Ovary (tissue), 10 donors: ENCODE measurements at places on chromosomes 12 and 14.

- no peak for DNase-seq
Observed at GRCh38 chr14:93010130-93010499, 87.2 kb downstream of the CHGA start.

DNA sequence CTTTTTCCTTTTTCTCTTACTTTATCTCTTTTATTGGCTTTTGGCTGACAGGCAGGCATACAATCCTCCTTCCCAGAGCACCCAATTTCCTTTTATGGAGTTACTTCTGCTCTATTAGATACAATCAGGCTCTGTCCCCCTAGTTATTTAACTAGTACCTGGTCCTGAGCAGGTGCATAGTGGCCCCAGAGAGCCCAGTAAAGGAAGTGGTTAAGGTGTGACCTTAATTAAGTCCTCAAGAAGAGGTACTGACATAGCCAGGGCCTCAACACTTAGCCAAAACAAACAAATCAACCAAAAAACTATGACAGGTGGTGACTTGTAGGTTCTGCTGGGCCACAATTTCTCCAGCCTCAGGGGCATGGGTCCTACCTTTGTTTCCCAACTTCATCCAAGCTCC is 82.9 kb downstream of the CCDC60 start:
- DNase-seq = no peak

DNA sequence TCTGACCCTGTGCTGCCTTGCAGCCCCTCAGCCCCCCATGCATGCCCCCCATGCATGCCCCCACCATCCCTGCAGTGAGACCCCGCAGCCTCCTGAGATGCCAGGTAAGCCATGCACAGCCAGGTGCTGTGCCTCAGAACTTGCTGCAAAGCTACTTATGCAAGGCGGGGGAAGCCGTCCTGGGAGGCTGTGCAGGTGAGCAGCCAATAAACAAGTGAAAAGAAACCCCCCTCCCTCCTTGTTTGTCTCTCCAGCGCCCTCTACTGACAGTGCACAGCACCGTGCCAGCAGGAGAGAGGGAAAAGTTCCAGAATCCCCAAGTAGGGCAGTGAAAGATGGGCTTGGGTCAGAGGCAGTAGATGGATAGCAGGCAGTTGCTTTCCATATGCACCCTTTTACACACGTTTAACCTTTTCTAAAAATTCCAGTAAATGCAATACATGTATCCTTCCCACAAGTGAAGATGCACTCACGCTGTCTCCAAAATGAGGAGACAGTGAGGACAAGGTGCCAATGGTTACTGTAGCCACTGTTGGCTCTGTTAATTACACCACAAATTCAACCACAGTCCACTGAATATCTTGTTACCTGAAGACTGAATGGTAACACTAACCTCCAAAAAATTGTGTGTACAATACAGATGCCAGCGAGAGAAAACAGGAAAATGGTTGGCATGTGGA is 18.0 kb downstream of the TNFAIP2 start:
- DNase-seq = no peak

- no peak for DNase-seq
Observed at GRCh38 chr12:60194678-60195077, 598.8 kb downstream of the SLC16A7 start.

DNA sequence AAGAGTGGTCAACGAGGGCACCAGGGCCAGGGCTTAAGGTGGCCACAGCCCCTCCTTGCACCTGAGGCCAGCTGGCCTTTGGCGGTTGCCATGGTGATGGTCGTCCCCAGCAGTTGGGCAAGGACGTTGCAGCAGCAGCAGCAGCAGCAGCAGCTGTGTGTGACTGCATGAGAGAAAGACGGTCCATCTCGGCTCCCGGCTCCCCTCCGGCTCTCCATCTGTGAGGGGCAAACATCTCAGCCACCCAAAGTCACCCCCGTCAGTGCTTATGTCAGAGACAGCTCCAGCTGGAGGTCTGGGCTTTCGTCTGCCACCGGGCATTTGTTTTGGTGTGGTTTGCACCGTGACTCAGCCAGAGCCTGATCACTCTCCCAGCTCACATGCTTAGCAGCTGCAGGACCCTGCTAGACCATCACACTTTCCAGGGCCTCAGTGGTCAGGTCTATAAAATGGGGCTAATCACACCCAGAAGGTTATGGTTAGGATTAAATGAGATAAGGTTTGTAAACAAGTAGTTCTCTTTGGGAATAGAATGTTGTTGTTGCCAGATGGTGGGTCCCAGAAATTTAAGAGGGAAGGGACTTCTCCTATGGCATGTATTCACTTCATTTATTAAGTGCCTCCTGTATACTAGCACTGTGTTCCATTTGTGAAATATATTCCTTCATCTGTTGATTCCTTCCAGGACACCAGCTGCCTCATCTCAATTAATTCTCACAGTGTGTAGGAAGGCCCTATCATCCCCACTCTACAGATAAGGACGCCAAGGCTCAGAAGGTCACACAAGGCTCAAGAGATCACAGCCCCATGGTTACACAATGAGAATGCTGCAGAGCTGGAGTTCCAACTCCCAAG is 212.6 kb upstream of the LHX5 start:
- DNase-seq = no peak

DNA sequence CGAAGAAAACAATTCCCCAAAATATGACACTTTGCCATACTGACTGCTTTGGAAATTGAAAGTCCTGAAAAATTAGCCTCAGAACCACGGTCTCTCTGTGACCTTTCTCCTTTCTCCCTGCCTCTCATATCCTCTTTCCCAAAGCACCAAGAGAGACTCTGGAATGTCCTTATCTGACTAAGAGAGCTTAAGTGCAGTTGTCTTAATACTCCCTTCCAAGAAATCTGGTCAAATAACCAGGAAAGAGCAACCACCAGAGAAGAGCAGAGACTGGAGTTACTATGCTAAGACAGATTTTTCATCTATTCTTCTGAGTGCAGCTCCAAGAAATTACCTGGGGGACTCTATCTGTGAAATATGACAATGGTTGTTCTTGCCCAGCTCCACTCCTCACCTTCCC is 10.5 kb upstream of the BTG1 start:
- no peak for DNase-seq

DNA sequence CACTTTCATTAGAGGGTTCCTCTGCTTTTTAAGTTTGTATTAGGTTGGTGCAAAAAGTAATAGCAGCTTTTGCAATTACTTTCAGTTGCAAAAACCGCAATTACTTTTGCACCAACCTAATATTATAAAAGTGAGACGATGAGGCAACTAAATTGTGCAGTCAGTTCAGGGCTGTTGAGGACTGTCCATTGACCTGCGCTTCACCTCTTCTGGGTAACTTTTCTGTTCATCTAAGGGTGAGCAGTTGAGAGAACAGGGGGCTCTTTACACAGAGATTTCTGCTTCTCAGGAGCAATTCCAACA is 191.3 kb downstream of the AACS start:
- DNase-seq = no peak

DNA sequence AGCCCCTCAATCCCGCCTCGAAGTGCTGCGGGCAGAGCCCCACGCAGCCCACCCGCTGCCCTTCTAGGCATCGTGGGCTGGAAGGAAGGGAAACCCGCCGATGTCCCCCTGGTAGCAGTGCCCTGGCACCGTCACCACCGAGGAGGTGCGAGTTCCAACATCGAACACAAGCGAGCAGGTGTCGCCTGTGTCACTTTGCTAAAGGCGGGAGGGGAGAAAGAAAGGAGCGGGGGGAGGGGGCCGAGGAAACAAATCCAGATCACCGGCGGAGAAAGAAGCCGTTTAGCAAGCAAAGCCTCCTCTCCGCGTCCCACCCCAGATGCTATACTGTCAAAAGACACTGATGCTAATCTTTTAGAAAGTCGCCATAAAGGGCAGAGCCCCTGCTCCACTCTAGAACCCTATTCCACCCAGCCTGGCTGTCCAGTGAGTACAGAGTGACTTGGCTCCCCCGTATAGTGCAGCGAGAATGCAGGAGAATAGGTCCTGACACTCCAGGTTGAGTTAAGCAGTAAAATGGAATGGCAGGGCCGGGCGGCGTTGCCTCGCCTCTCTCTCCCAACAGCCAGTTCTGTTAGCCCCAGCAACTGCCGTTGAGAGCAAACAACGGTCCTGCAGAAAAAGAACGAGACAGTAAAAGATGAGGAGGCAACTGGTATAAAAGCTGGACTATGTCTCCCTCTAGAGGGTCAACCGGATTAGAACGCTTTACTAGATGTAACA is 67.9 kb upstream of the USP15 start:
- peak; percentile 48 for DNase-seq
